ENCODE measurements at places on chromosomes 5 and 9. TPM values are rescaled to one million over a fixed set of nuclear protein-coding genes. Genes with fewer than 3 reads are reported as not detected.

PTGDS gene
- total RNA-seq, result not detected

TMEM174 gene
- not detected for total RNA-seq

LRRC19 gene
- total RNA-seq, result not detected

SLC6A19 gene
- total RNA-seq, result not detected
